Chondrocyte (in vitro differentiated cells): ENCODE measurements at places on chromosomes 13 and 19. TPM values are rescaled to one million over a fixed set of nuclear protein-coding genes. Genes with fewer than 3 reads are reported as not detected.
A peak's percentile ranks its signal among the peaks of the same experiment; 100 is the strongest.

PRR36 gene
- 0.22 to 0.80 TPM (median 0.38 TPM) in 3 replicates for total RNA-seq

GRIK5 gene
- total RNA-seq = 0.36 to 0.59 TPM (median 0.37 TPM) in 3 replicates

DNA sequence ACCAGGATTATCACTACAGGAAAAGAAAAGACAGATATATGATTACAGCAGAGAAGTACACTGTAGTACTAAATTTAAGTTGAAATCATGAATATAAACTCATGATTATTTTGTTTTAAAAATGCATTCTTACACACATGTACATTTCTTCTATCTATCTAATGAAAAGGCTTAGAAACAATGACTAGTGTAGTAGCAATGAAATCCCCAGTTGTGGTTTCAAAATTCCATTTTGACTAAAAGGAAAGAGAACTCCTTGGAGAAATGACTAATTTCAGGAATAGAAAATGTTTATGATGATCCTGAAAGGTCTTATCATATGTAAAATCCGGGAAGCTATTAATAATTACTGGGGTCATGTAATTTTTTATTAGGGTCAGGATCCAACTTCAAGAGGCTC, 195.0 kb upstream of the STARD13 start:
- no peak for DNase-seq

GRCh38 chr19:48997972-48998371, 4.3 kb downstream of the RUVBL2 start:
- DNase-seq = no peak

DNA sequence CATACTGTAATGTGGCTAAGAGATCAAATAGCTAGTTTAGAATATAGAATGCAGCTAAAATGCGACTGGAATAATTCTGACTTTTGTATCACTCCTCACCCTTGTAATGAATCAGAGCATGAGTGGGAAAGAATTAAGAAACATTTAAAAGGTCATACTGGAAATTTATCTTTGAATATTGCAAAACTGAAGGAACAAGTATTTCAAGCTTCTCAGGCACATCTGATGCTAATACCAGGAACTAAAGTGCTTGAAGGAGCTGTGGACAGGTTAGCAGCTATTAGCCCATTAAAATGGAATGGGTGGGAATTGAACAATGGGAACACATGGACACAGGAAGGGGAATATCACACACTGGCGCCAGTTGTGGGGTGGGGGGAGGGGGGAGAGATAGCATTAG, 144.2 kb upstream of the ZNF91 start:
- no peak for DNase-seq

DNA sequence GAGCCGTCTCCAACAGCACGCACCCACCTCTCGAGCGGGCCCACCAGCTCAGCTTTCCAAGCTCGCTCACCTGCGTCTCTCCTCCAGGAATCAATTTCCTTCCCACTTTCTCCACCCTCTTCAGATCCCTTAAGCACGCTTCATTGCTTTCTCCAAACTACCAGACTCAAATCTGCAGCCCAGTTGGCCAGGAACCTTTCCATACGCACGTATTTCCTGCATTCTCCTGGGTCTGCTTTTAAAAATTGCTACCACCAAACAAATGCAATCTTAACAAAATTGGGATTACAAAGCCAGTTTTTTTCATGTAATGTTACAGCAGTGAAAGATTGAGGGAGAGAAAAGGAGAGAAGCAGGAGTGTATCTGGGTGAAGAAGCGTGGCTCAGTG, 1.5 kb downstream of the ENOX1 start:
- no peak for DNase-seq

GRCh38 chr19:29504454-29504853, 21.3 kb upstream of the VSTM2B start:
- DNase-seq = peak; percentile 34
